Type B pancreatic cell (in vitro differentiated cells): ENCODE measurements at places on chromosomes 5 and 9.

DNA sequence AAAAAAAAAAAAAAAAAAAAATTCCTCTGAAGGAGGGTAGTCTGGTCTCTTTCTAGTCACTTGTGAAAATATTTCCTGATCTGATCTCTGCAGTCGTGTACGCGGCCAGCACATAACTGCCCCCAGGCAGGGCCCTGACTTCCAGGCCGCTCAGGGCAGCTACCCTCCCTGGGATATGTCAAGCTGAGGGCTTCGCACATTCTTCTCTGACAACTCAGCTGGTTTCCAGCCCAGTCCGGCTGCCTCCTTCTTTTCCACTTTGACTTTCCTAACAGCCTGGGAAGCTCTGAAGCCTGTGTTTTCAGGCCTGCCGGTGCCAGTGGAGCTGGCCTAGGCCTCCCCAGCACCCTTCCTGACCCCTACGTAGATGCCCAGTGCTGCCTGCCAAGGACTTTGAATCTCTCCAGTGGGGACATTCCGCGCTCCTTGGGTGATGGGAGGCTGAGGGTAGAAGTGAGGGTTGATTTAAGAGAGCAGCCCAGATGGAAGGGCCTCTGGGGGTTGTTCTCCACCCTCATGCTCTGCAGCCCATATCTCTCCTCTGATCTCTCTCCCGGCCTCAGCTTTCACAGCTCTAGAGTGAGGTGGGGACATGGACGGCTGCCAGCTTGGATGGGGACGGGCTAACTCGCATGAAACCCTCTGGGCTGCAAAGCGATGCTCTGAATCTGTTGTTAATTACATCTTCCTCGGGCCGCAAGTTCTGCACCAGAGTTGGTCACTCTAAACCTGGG, 20.7 kb downstream of the COL5A1 start:
- DNase-seq: no peak

- DNase-seq: no peak
These were observed 89.0 kb downstream of the ASTN2 start for GRCh38 chr9:117325831-117326230.

DNA sequence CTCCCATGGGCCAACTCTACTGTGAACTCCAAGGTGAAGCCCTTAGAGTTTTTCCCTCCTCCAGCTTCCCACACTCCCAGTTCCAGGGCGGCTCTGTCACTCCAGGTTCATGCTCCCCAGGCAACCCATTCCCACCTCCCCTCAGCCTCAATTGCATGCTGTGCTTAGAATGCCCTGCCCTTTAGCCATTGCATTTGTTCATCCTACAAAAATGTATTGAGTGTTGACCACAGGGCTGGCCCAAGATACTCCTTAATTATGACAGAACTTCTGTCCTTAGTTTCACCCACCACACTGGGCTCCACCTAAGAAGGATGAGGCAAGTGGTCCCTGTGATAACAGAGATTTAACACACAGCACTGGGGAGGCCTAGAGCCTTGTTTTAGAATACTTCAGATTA, 236.1 kb downstream of the ADAMTSL1 start:
- DNase-seq: no peak

GRCh38 chr5:141476132-141476911, 556 bp downstream of the PCDHGC3 start:
- no peak for DNase-seq

GRCh38 chr5:96339862-96340261, 93.2 kb downstream of the PCSK1 start:
- DNase-seq: no peak

DNA sequence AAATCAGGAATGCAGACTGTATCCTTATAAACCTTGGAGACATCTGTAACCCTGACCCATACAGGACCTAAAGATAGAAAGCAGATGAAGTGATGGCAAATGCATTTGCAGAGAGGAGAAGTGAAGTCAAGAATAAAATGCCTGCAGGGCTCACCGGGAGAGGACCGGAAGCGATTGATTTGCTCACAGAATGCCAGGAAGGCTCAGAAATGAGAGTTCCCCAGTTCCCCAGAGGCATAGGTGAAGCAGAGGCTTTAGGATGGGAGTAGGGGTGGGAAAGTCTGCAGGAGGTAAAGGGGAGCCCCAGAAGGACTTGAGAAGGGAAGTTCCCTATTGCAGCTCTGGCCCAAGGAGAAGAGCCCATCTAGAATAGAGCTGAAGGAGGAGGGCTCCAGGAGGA, 63.9 kb upstream of the TNFAIP8 start:
- no peak for DNase-seq

- DNase-seq: no peak
These were observed 163.7 kb upstream of the ACO1 start for GRCh38 chr9:32220750-32221149.

- DNase-seq: no peak
These were observed 455.9 kb downstream of the CDH9 start for GRCh38 chr5:26582350-26583045.
